ENCODE measurements at places on chromosomes 13 and 19.

DNA sequence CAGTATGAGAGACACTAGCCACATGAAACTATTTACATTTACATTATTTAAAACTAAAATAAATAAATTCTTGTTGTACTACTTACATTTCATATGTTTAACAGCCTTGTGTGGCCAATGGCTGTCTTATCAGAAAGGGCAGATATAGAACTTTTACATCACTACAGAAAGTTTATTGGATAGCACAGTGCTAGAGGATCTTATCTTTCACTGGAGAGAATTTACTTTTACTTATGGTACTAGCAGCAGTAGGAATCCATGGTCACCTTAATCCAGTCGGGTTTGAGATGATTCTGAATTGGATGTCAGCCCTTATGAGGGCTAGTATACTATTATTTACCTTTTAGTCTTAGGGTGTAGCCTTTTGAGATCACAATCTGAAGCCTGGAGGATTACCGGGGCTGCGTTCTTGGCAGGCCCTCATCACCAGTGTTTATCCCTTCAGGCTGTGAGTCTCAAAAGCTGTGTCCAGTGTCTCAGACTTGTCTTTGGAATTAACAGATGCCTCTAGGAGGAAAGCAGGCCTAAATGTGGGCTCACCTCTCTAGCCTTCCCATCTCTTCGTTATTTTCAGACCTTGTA lies 21.7 kb downstream of the IFT88 start:
- no peak for DNase-seq
- no peak overlapping the region for H3K4me3 ChIP-seq
- no peaks in the 10 kb centered on the region for H3K4me1 ChIP-seq
- H3K27me3 ChIP-seq: no peaks in the 10 kb centered on the region
- no peak overlapping the region for H3K27ac ChIP-seq
- peaks cover 23% of the 10 kb centered on the region for H3K36me3 ChIP-seq

- H3K27me3 ChIP-seq: peaks cover 2% of the 10 kb centered on the region
- no peaks in the 10 kb centered on the region for H3K36me3 ChIP-seq
- no peaks in the 10 kb centered on the region for H3K4me1 ChIP-seq
- H3K27ac ChIP-seq: no peak overlapping the region
Observed at GRCh38 chr13:21929400-21929799, 258.5 kb downstream of the FGF9 start.

DNA sequence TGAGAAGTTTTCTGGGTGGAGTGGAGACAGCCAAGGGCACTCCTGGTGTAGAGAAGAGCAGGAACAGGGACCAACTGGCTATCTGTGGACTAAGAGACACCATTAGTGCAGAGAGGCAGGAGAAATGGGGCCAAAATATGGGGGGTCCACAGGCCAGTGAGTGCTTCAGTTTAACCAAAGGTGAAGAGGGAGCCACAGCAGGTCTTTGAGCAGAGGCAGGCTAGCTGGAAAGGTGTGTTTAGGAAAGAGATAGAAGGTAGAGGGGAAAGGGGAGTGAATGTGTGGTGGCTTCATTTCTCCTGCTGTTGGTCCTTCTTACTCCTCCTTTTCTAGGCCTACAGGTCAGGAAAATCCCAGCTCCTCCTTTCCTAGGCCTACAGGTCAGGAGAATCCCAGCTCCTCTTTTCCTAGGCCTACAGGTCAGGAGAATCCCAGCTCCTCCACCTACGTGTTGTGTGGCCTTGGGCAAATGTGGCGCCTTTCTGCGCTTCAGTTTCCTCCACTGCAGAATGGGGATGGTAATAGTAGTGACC lies 1.5 kb downstream of the TMEM238 start:
- no peak for DNase-seq
- peaks cover 20% of the 10 kb centered on the region for H3K27me3 ChIP-seq
- H3K4me3 ChIP-seq: peak overlapping the region; percentile 76

GRCh38 chr13:97535614-97536013 lies 101.6 kb downstream of the RAP2A start:
- no peak overlapping the region for H3K27ac ChIP-seq
- no peak overlapping the region for H3K4me3 ChIP-seq
- H3K36me3 ChIP-seq: no peaks in the 10 kb centered on the region
- no peaks in the 10 kb centered on the region for H3K27me3 ChIP-seq

GRCh38 chr19:52748336-52748950 lies 13.6 kb upstream of the ZNF611 start:
- no peak overlapping the region for H3K27ac ChIP-seq
- H3K27me3 ChIP-seq: no peaks in the 10 kb centered on the region
- peaks cover 40% of the 10 kb centered on the region for H3K4me1 ChIP-seq
- no peak for DNase-seq
- no peak overlapping the region for H3K4me3 ChIP-seq

DNA sequence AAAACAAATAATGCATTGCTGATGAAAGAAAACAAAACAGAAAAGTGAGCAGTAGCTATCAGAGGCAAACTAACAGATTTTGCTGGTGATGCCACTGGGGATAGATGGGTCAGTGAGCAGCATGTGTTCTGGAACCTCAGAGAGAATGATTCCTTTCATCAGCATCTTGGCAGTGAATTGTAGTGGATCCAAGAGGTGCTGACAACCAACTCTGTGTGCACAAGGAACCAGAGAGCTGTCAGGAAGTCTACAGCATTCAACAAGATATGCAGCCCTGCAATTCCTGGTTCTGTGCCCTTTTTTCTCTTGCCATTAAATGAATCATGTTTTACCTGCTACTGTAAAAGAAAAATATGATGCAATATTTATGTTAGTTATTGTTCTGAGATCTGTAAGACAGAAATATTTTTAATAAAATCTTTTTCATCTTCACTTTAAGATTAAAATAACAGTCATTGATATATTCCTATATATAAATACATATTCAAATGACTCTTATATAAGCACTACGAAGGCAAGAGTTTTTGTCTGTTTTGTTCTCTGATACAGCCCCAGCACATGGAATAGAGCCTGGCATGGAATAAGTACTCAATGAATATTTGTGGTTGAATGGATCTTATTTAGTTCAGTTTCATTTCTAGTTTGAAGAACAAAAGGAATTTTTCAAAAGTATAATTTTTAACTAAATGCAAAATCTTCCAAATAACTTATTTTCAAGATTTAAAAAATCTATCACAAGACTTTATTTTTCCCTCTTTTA lies 80.8 kb downstream of the FREM2 start:
- H3K27me3 ChIP-seq: no peaks in the 10 kb centered on the region
- H3K4me1 ChIP-seq: peaks cover 18% of the 10 kb centered on the region
- no peak overlapping the region for H3K4me3 ChIP-seq
- no peak overlapping the region for H3K27ac ChIP-seq
- DNase-seq: no peak

DNA sequence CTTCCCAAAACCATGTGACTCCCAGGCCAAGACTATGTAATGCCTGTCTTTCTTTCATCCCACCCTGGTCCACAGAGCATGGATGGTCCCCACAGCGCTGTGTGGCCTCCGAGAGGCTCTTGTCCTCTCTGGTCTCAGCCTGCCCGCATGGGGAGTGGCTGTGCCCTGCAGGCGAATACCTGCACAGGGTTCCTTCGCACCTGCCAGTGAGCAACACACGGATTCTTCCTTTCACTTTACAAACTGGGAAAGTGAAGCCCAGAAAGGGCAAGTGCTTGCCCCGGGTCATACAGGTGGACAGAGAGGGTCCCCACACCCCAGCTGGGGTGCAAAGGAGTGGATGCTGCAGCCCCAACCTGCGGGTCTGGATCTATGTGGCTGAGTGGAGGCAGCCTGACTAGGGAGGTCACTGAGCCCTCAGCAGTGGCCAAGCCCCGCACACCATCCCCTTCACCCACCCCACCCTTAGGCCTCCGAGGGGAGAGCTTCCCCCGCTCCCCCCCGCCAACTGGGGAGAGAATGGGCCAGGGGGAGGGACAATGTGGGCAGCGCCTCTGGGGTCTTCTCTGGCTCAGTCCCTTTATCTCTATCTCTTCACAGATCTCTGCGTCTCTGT lies 747 bp upstream of the MARK4 start:
- peak overlapping the region; percentile 83 for H3K4me3 ChIP-seq
- H3K4me1 ChIP-seq: peaks cover 17% of the 10 kb centered on the region
- H3K27ac ChIP-seq: peak overlapping the region; percentile 84
- no peaks in the 10 kb centered on the region for H3K36me3 ChIP-seq
- no peak for DNase-seq

DNA sequence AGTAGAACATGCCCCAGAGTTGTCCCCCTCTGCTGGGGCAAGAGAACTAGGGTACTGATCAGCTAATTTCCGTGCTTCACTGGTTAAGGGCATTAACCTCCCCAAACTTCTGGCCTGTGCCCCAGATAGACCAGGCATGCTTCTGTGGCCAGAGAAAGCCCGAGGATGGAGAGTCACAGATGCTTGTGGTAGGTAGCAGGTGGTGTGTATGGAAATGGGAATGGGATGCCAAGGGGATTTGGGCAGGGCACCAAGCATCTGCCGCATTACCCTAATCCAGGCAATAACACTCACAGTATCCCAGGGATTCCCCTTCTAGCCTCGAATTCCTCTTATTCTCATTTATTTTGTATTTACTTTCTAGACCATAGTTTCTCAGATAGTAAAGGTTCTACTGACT lies 124.8 kb upstream of the KLF12 start:
- H3K4me1 ChIP-seq: peaks cover 10% of the 10 kb centered on the region
- H3K27ac ChIP-seq: no peak overlapping the region
- no peak overlapping the region for H3K4me3 ChIP-seq
- H3K36me3 ChIP-seq: no peaks in the 10 kb centered on the region
- DNase-seq: no peak

- no peak overlapping the region for H3K4me3 ChIP-seq
- H3K36me3 ChIP-seq: peaks cover 7% of the 10 kb centered on the region
- no peak for DNase-seq
- no peak overlapping the region for H3K27ac ChIP-seq
Observed at GRCh38 chr19:51830274-51830673, 35.3 kb downstream of the FPR3 start.

DNA sequence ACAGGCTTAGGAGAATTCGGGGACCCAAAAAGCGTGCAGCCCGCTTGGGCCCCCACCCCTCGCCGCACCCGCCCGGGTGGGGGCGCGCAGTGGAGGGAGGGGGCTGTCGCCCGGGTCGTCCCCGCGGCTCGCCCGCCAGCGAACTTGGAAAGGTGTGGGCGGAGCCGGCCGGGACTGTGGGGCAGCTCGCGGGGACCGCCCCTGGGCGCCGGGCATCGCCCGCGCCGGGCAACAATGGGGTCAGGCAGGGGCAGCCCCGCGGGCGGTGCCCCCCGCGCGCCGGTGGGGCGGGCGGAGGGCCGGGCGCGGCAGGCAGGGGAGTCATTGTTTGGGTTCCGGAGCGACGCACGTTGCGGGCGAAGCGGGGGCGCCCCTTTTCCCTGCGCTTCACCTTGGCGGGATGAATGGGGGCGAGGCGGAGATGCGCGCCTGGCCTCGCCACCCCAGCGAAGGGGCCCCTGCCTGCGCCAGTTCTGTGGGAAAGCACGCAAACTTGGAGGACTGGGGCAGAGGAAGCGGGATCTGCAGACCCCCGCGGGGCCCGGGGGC lies 647 bp upstream of the KLF12 start:
- H3K27me3 ChIP-seq: peaks cover 5% of the 10 kb centered on the region
- no peaks in the 10 kb centered on the region for H3K36me3 ChIP-seq
- peak overlapping the region; percentile 80 for H3K27ac ChIP-seq
- DNase-seq: peak; percentile 50

DNA sequence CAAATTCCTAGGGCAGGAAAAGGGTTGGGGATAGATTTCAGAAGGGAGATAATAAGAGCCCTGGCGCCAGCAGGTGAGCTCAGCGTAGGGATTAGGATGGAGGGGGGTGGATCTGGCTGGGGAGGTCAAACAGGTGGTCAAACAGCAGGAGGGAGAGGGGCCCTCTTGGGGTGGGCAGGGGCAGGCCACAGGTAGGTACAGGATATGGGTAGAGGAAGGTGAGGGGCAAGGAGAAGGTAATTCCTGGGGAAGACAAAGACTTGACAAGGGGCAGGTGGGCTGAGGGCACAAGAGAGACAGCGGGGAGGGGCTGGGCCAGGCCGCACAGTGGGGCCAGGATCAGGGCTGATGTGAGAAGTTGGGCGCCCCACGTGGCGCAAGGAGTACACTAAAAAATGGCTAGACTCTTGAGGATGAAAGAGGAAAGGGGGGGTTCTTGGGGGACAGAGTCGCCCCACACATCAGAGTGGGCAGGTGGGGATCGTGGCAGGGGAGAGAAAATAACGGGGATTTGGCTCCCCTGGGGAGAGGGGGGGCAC lies 713 bp downstream of the KRI1 start:
- peaks cover 9% of the 10 kb centered on the region for H3K27me3 ChIP-seq
- H3K27ac ChIP-seq: peak overlapping the region; percentile 95
- DNase-seq: peak; percentile 34
- H3K36me3 ChIP-seq: peaks cover 1% of the 10 kb centered on the region

GRCh38 chr19:42594617-42595489 lies at the start of gene CEACAM8:
TSS of gene CEACAM8 (minus strand) at chr19:42594924. CDS start at chr19:42594828, 96 bp downstream.
- H3K36me3 ChIP-seq: no peaks in the 10 kb centered on the region
- no peaks in the 10 kb centered on the region for H3K4me1 ChIP-seq
- no peak for DNase-seq
- H3K27me3 ChIP-seq: peaks cover 52% of the 10 kb centered on the region

- H3K36me3 ChIP-seq: no peaks in the 10 kb centered on the region
- peaks cover 23% of the 10 kb centered on the region for H3K4me1 ChIP-seq
- no peak overlapping the region for H3K4me3 ChIP-seq
- DNase-seq: no peak
- no peaks in the 10 kb centered on the region for H3K27me3 ChIP-seq
Observed at GRCh38 chr19:29626386-29626785, 20.3 kb downstream of the POP4 start.

- no peak overlapping the region for H3K27ac ChIP-seq
- DNase-seq: no peak
- no peak overlapping the region for H3K4me3 ChIP-seq
- no peaks in the 10 kb centered on the region for H3K36me3 ChIP-seq
Observed at GRCh38 chr13:112168761-112169160, 101.8 kb downstream of the SOX1 start.

- H3K36me3 ChIP-seq: no peaks in the 10 kb centered on the region
Observed at GRCh38 chr13:67519356-67519755, 289.2 kb upstream of the PCDH9 start.

DNA sequence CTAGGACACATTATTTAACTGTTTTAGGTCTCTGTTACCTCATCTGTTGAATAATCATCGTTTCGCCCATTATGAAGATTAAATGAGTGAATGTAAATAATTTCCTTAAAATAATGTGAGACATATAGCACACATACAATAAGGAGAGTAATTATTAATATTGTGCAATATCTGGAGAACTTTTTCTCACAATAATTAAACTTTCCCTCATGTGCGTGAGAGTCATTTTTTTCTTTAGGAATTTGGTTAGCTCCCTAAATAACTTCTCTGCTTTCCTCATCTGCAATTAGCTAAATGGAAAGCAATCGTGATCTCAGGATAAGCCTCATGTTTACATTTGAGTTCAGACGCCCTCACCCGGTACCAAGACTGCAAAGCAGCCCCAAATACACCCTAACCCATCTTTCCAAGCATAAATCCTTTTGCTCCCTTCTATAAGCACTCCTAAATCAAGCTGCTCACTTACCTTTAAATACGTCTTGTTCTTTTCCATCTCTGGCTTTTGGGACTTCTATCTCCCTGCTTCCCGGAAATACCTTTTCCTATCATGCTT lies 78.8 kb downstream of the MZT1 start:
- peaks cover 4% of the 10 kb centered on the region for H3K27me3 ChIP-seq
- no peaks in the 10 kb centered on the region for H3K36me3 ChIP-seq
- H3K4me1 ChIP-seq: peaks cover 4% of the 10 kb centered on the region
- no peak overlapping the region for H3K4me3 ChIP-seq

Measured in progenitor cell of endocrine pancreas (in vitro differentiated cells).